AG08396 (cell line): ENCODE measurements at places on chromosomes 11 and 22.

DNA sequence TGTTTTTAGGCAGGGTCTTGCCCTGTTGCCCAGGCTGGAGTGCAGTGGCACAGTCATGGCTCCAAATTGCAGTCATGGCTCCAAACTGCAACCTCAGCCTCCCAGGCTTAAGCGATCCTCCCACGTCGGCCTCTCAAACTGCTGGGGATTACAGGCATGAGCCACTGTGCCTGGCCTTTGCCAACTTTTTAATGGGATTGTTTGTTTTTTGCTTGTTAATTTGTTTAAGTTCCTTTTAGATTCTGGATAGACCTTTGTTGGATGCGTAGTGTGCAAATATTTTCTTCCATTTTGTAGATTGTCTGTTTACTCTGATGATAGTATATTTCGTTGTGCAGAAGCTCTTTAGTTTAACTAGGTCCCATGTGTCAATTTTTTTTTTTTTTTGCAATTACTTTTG lies 10.0 kb upstream of the SCGB1D1 start:
- DNase-seq, result no peak

DNA sequence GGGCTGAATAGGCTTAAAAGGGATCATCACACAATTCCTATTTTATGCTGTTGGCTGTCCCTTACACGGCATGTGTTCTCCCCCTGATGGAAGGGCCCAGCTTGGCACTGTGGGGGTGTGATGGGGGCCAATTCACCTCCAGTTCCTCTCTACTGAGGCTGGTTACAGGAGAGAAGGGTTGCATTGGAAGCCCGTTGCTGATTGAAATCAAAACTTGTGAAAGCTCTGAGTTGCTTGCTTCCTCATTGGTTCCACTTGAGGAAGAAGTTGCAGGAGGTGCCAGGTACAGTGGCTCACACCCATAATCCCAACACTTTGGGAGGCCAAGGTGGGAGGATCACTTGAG lies 13.3 kb upstream of the PRG2 start:
- DNase-seq, result no peak

- no peak for DNase-seq
Measured at GRCh38 chr11:130675371-130675821, 227.0 kb downstream of the ADAMTS15 start.

DNA sequence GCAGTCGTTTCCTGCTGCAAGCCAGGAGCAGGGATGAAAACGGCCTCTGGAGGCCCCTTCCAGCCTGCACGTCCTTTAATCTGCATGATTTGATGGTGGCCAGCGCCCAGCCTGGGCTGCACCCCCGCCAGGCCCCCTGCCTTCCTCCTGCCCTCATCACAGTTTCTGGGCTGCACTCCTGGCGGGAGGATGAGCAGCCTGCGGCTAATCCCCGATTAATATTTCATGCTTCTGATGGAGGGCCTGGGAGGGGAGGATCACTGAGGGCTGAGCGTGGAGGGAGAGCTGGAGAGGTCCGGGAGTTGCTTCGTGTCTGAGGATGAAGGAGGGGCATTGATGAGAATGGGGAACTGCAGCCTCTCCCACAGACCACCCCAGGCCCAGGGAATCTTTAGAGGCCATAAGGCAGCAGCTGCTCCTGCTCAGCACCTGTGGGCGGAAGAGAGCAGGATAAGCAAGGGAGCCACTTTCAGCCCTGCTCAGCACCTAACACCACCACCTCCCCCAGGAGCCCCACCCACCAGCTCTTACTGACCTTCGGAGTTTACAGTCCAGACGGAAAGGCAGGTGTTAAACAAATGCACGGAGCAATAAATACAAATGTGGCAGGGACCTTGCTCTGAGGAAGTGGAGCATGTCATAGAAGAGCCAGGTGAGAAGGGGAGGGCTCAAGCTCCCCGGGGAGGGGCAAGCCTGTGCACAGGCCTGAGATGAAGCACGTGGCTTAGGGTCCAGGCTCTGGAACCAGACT lies 135.0 kb upstream of the NECTIN1 start:
- no peak for DNase-seq

DNA sequence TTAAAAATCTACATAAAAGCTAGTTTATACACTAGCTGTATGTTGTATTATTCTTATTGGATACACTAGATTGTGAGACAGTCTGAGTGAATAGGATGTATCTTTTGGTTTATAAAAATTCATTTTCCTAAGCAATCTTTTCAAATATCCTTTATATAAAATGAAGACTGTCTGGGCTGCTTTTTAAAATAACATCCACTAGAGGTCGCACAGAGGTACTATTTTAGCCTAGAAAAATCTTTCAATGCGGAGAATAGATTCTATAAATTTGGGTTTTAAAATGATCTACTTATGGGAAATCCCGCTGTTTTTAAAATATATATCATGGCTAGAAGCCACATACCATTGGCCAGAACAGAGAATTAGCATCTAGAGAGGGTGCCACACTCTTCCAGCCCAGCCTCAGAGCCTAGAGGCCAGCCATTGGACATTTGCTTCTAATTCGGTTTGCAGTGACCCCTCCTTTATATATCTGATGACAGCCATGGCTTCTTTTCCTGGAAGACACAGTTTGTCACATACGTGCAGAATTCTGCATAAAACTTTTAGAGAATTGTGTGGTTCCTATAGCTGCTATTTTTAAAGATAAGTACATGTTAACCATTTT lies 7.3 kb downstream of the C11orf97 start:
- DNase-seq, result peak; percentile 20

GRCh38 chr11:41189701-41190436 lies 269.6 kb downstream of the LRRC4C start:
- DNase-seq, result no peak
